ENCODE measurements at places on chromosomes 2 and 18. TPM values are rescaled to one million over a fixed set of nuclear protein-coding genes. Genes with fewer than 3 reads are reported as not detected.

- DNase-seq: no peak
Measured at GRCh38 chr2:206452750-206453149, 9.4 kb downstream of the ADAM23 start.

DNA sequence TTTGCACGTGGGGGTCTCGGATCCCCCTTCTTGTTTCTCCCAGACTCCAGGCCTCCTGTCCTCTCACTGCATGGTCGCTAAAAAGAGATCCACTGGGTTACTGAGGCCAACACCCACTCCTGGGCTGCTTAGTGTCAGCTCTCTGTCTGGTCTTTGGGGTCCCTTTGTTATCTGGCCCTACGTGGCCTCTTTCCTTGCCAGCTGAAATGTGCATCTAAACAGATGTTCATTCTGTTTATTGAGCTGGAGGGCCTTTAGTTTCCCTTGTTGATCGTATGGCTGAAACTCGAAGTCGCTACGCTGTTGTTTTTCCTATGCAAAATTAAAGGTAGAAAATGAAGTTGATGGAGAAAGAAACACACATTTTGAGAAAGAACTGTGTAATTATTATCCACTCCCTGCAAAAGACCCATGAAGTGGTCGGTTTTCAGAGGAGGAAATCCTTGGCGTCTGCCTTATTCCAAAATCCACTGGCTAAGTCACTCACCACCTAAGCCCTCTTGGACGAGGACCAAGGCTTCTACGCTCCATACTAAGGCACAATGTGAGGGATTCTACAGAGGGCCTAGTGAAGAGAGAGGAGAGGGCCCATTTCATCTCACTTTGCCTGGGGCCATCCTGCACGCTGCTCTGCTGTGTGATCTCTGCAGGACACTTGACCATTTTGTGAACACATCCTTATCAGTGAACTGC, 105.3 kb downstream of the GLI2 start:
- no peak for DNase-seq

DNA sequence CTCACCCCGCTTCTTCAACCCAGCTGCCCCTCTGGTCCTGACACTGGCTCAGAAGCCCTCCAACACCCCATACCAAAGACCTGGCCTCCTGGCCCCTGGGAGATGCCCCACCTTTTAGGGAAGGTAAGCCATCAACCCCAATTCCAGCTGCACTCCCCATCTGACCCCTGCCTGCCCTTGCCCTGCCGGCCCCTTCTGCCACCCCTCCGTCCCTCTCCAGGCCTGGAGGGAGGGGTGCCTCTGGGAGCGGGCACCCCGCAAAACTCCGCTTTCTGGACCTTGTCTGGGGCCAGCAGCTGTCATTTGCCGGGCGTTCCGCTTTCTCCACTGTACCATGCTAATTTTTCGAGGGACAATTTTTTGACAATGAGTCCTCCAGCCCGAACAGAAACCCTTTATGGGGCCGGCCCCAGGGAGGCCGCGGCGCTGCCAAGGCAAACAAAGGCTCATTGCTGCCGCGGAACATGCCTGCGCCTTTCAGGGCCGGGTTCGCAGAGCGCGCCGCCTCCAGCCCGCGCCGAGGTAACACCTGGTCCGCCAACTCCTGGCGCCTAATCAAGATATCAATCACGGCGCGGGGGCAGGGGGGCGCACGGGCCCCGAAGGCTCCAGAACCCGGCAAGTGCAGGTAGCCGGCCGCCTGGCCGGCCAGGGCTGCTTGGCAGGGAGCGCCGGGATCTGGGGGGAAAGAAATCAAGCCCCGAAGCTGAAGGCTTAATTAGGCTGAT, 96.0 kb downstream of the INHBB start:
- DNase-seq: peak; percentile 25

DNA sequence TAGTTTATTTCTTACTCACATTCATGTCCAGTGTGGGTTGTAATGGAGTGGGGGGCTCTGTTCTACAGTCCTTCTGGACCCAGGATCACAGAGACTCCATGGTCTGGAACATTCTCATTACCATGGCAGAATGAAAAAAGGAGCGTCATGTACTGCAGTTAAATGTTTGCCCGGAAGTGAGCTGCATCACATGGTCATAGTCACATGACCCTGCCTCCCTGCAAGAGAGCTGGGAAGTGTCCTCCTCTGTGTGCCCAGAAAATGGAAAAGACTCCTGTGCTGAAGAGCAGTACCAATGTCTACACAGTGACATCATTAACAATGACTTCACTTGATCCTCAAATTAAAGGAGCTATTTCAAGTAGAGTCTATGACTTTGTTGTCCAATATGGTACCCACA, 74.0 kb upstream of the ZBTB14 start:
- no peak for DNase-seq

GRCh38 chr2:128786741-128787478, 468.2 kb upstream of the HS6ST1 start:
- no peak for DNase-seq

AQP4 gene
- total RNA-seq: 1.9 TPM

FLACC1 gene
- 11.8 TPM for total RNA-seq

DUSP2 gene
- total RNA-seq: 0.82 TPM

ARPC2 gene
- total RNA-seq: 135 TPM

TMEM169 gene
- total RNA-seq: 0.25 TPM

TUBB8B gene
- total RNA-seq: not detected

ACSL3 gene
- total RNA-seq: 50.1 TPM

SCRN3 gene
- 47.6 TPM for total RNA-seq

MYL1 gene
- total RNA-seq: 0.36 TPM

Data from left ventricle myocardium inferior (tissue), 1 donor.